ENCODE measurements at places on chromosomes 5 and 9. TPM values are rescaled to one million over a fixed set of nuclear protein-coding genes. Genes with fewer than 3 reads are reported as not detected.

Gene GCNT4
- 1.8 TPM for total RNA-seq

- no peak for DNase-seq
Measured at GRCh38 chr9:121935739-121936138, 157.4 kb downstream of the TTLL11 start.

Gene SPATA6L
- total RNA-seq: 5.5 TPM

Gene BNC2
- not detected for total RNA-seq

- no peak for DNase-seq
Measured at GRCh38 chr5:170746961-170747340, 36.6 kb upstream of the GABRP start.

- no peak for DNase-seq
Measured at GRCh38 chr9:68955330-68955729, 58.6 kb downstream of the PRKACG start.

Gene MLANA
- total RNA-seq: not detected

Gene FAM240B
- total RNA-seq: not detected

- DNase-seq: no peak
Measured at GRCh38 chr9:87149799-87150198, 202.5 kb upstream of the GAS1 start.

GRCh38 chr9:14693251-14693861, at the start of gene ZDHHC21:
Gene ZDHHC21, minus strand, starts transcription at chr9:14693432. Its CDS starts 19,092 bp downstream, at chr9:14674340.
- DNase-seq: peak; percentile 58

Gene OTULINL
- not detected for total RNA-seq

DNA sequence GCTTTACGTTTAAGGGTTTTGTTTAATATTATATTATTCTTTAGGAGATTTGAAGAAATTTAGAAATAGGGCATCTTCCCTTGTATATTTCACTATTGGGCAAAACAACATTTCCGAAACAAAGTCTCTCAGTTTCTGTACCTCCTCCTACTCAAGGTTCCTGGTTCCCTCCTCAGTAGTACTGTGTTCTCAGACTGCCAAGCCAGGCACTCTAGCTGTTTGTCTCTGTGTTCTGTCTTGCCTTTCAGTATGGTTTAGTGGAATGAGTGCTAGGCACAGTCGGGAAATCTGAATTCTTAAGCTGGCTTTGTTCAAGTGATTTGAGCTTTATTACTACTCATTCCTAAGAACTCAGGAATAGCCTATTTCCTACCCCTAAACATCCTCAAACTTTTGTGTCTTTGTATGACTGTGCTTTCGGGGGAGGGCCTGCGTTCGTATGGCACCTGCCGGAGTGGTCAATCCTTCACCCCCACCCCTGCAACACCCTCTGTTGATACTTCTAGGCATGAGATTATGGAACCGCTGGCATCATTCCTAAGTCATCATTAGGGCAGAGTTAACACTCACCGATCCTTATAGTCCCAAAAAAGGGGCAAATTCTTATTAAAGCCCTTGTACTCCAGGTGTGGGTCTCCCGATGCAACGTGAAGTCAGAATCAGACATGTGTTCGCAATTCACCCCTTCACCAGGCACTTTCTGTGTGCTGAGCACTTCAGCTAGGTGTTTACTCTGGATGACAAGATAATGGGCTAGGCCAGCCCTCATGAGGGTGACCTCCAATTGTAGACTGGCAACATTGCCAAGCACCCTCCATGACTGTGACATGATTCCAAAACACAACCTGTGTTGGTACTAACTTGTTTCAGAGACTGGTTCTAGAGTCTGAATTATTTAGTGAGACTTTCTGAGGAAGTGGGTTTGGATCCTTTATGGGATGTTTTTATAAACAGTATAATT, 24.5 kb downstream of the SNX18 start:
- DNase-seq: no peak

- no peak for DNase-seq
Measured at GRCh38 chr9:122949696-122950095, 8.9 kb downstream of the RABGAP1 start.

DNA sequence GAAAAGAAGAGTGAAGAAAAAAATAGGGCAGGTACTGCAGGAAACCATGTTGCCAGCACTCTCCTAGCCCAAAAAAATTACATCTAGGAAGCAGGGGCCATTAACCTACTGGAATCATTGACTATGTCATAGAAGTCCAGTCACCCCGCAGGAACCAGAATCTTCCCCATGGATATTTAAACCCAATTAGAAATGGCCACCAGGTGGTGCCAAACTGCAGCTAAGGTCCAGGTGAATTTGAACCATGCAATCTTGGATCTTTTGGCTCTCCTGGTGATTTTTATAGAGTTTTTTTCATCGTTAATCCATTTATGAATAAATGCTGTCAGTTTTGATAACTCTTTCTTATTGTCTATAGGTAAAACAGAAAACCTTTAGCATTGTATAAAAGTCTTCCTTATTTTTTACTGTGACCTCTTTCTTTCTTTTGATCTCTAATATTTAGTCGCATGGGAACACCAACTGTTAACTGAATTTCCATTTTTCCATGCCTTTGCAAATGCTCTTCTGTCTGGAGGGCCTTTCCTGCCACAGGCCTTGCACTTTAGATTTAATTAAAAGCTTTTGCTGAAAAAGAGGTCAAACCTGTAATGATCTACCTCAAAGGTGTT, 147.5 kb upstream of the FGF10 start:
- peak; percentile 72 for DNase-seq

Gene OTP
- total RNA-seq: not detected

Gene TPPP
- 0.17 TPM for total RNA-seq

Gene IFNA21
- not detected for total RNA-seq

Gene CNTFR
- not detected for total RNA-seq

Gene GABRA1
- total RNA-seq: not detected

GRCh38 chr5:113276001-113276400, 158.8 kb downstream of the TSSK1B start:
- no peak for DNase-seq

Gene TUSC1
- 10.3 TPM for total RNA-seq

Gene KCNN2
- not detected for total RNA-seq

Gene PHF2
- 21.7 TPM for total RNA-seq

Gene ZNF608
- 10.4 TPM for total RNA-seq

DNA sequence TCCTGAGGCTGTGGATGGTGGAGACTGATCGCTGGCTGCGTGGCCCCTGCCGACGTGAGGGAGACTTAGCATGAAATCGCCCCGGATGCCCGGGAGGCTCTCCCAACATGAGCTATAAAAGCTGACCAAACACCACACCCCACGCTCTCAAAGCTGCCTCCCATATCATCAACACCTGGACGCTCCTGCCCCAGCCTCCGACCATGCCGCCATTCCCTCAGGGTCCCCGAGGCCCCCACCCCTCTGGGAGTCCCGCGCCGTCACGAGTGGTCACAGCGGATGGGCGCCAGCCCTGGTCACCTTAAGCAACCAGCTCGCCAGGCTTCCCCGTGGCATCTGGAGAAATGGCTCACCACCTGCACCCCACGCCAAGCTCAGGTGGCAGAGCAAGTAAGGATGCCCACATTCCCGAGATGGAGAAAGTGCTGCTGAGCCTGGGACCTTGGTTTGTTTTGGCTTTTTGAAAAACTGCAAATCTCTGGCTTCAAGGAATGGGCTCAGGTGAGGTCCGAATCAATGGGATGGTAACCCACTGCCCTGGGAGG, 196.0 kb downstream of the MED10 start:
- DNase-seq: no peak

Gene CKMT2
- total RNA-seq: not detected

GRCh38 chr5:167657016-167657415, 634.4 kb upstream of the WWC1 start:
- DNase-seq: no peak

GRCh38 chr5:92429646-92430045, 1046.5 kb upstream of the ARRDC3 start:
- no peak for DNase-seq

Gene TBC1D2
- 62.7 TPM for total RNA-seq
